ENCODE measurements at places on chromosomes 5 and 9.

GRCh38 chr9:19630760-19631159 lies 158.1 kb downstream of the SLC24A2 start:
- no peak overlapping the region for H3K27ac ChIP-seq
- DNase-seq = no peak
- H3K27me3 ChIP-seq = no peaks in the 10 kb centered on the region
- no peak overlapping the region for H3K4me3 ChIP-seq
- no peaks in the 10 kb centered on the region for H3K36me3 ChIP-seq
- peaks cover 9% of the 10 kb centered on the region for H3K4me1 ChIP-seq

GRCh38 chr9:91836515-91836914 lies 113.5 kb downstream of the ROR2 start:
- DNase-seq = no peak
- no peaks in the 10 kb centered on the region for H3K27me3 ChIP-seq
- peaks cover 36% of the 10 kb centered on the region for H3K4me1 ChIP-seq

- DNase-seq = no peak
- no peak overlapping the region for H3K4me3 ChIP-seq
- no peak overlapping the region for H3K27ac ChIP-seq
- H3K4me1 ChIP-seq = peaks cover 28% of the 10 kb centered on the region
- H3K27me3 ChIP-seq = no peaks in the 10 kb centered on the region
Observed at GRCh38 chr9:14520341-14520740, 172.9 kb downstream of the ZDHHC21 start.

DNA sequence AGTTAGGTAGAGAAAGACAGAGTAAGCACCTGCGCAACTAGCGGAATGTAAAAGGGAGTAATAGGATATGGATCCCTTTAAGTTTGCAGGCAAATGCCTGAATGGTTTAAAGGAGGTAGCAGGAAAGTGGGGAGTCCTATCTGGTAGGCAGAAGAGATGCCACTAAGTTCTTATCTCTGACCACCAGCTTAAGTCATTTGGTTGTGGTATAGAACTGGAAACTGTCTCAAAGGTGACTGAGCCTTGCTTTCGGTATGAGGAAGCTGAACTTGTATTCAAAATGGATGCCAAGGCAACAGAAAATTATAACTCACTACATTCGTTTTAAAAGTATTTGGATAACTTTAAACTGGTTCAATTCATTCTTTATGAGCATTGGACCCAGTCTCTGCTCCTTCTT lies 475.6 kb downstream of the DMRTA1 start:
- no peak overlapping the region for H3K27ac ChIP-seq
- no peak for DNase-seq
- peaks cover 2% of the 10 kb centered on the region for H3K4me1 ChIP-seq
- H3K27me3 ChIP-seq = no peaks in the 10 kb centered on the region

- no peaks in the 10 kb centered on the region for H3K4me1 ChIP-seq
- no peaks in the 10 kb centered on the region for H3K27me3 ChIP-seq
- H3K36me3 ChIP-seq = no peaks in the 10 kb centered on the region
- no peak overlapping the region for H3K27ac ChIP-seq
- H3K4me3 ChIP-seq = no peak overlapping the region
Observed at GRCh38 chr5:122699201-122699600, 75.7 kb upstream of the SNX2 start.

- H3K4me1 ChIP-seq = peaks cover 41% of the 10 kb centered on the region
- peaks cover 7% of the 10 kb centered on the region for H3K27me3 ChIP-seq
- H3K27ac ChIP-seq = no peak overlapping the region
Observed at GRCh38 chr9:76417394-76417793, 23.2 kb upstream of the RFK start.

DNA sequence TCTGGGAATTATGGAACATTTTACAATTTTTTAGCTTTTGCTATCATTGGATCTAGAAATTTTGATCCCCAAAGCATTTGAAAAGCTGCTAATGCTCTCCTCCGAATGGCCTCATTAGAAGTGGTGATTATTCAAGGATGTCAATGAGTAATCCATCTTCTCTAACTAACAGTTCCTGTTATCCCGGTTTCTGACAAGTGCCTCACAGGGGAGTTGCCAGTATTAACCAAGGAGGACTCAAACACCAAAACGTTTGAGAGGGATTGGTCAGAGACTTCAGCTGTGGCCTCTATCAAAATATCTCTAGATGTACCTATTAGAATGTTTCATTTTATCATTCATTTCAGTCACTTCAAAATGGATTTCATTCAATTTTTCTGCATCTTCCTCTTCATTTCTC lies 208.3 kb upstream of the ITGA1 start:
- H3K4me3 ChIP-seq = no peak overlapping the region
- H3K27me3 ChIP-seq = no peaks in the 10 kb centered on the region
- DNase-seq = no peak

- peaks cover 3% of the 10 kb centered on the region for H3K27me3 ChIP-seq
- H3K4me1 ChIP-seq = no peaks in the 10 kb centered on the region
- DNase-seq = peak; percentile 15
- no peak overlapping the region for H3K4me3 ChIP-seq
- no peaks in the 10 kb centered on the region for H3K36me3 ChIP-seq
Observed at GRCh38 chr5:99037668-99038067, 108.9 kb upstream of the CHD1 start.

DNA sequence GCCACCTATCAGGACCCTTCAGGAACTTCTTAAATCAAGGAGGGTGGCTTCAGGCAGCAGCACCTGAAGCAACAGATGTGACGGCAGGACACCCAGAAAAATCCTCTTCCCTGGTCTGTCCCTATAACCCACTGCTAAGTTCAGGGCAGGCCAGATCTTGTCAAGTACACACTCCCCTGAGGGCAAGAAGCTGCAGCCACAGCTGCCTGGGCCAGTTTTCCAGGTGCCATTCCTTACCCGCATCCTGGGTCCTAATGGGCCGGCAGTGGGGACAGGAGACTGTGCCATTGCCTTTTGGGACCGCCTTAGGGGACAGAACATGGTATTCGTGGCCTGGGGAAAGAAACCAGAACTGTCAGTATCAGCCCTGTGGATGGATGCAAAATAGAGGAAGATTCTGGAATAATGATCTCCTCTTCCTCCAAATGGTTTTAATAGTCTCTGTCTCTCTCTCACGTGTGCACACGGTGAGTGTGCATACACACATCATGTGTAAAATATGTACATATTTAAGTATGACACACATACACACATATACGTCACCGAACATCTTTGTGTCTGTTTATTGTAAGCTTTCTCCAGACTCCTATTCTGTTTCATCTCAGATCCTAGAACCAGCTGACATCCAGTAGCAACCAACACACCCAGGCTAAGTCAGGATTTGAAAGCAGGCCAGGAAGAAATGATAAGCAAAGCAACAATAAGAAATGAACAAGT lies 14.0 kb downstream of the ORM2 start:
- H3K27ac ChIP-seq = no peak overlapping the region
- H3K27me3 ChIP-seq = no peaks in the 10 kb centered on the region
- DNase-seq = no peak
- no peak overlapping the region for H3K4me3 ChIP-seq
- H3K4me1 ChIP-seq = peaks cover 4% of the 10 kb centered on the region

DNA sequence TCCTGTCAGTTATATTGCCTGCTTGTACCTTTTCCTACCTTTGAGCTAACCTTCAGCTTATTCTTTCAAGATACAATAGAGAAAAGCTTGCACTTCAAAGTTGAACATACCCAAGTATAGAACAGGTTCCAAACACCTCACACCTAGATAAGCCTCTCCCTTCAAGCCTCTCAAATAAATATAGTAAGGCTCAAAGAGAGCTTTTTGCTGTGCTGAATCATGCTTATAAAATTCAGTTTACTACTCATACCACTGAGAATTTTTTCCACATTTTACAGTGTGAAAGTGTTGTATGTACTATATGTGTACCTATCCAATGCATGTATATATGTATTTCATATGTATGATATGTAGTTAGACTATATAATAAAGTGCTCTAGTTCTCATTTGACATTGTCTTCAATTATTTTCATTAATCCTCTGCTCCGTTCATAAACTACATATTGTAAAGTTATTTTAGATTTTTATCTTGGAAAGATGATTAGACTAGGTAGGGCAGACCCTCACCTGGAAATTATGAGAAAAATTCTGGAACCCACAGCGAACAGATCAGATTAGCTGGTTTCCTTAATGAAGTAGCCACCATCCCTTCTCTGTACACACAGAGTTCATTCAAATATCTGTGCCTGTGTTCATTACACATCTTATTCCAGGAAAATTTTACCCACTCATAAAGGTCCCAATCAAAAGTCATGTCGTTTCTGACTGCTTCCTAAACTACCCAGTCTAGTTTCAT lies 149.2 kb upstream of the RGMB start:
- H3K4me3 ChIP-seq = no peak overlapping the region
- H3K4me1 ChIP-seq = no peaks in the 10 kb centered on the region
- H3K27me3 ChIP-seq = no peaks in the 10 kb centered on the region

DNA sequence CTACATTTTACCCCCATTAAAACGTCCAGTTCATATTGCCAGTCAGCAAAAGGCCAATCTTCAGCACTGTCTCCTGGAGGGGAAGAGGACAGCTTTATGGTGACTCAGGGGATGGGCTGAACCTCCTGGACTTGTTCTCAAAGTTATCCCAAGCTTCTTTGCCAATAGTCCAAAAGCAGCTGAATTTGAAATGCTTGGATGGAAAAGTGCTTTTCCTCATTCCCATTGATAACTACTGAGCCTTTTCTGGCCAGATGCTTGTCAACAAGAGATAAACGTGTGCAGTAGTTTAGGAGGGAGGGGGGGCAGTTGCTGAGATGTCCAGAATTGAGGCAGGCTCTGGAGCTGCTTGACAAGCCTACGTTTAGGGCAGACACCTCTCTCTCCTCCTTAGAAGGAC lies 43.5 kb downstream of the MTX3 start:
- H3K27me3 ChIP-seq = no peaks in the 10 kb centered on the region
- H3K36me3 ChIP-seq = no peaks in the 10 kb centered on the region
- no peak overlapping the region for H3K4me3 ChIP-seq
- no peaks in the 10 kb centered on the region for H3K4me1 ChIP-seq
- H3K27ac ChIP-seq = no peak overlapping the region

DNA sequence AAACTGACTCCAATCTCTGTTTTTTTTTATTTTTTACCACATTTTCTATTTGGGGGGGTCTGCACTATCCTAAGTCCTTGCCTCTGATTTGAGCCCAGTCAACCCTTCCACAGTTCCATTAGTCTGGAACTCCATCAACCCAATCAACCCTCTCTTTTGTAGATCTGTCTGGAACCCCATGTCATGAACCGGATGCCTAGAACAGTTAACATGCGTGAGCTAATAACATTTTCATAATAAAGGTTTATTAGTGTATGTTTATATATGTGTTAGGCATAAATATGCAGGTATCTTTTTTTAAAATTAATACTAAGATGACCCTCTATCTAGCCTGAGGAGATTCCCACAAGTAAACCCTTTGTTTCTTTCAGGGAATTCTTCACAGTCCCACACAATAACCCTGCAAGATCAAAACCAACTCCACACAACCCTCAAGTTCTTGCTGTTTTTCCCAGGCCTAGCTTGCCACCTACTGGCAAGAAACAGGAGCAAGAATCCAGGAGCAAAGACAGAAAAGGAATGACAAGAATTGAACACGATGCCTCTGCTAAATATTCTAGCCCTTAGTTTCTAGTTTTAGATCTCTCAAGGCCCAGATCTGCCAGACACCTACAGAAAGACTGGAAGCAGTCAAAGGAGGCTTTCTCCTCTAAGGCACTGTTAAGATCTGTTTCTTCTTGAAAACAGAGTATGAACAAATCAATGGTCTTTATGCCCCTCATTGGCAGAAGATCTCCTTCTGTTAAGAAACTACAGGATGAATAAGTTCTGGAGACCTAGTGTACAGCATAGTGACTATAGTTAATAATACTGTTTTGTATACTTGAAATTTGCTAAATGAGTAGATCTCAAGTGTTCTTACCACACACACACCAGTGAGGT lies 100.4 kb downstream of the TRIM36 start:
- H3K4me3 ChIP-seq = no peak overlapping the region
- H3K27ac ChIP-seq = no peak overlapping the region
- no peaks in the 10 kb centered on the region for H3K36me3 ChIP-seq
- peak; percentile 46 for DNase-seq

DNA sequence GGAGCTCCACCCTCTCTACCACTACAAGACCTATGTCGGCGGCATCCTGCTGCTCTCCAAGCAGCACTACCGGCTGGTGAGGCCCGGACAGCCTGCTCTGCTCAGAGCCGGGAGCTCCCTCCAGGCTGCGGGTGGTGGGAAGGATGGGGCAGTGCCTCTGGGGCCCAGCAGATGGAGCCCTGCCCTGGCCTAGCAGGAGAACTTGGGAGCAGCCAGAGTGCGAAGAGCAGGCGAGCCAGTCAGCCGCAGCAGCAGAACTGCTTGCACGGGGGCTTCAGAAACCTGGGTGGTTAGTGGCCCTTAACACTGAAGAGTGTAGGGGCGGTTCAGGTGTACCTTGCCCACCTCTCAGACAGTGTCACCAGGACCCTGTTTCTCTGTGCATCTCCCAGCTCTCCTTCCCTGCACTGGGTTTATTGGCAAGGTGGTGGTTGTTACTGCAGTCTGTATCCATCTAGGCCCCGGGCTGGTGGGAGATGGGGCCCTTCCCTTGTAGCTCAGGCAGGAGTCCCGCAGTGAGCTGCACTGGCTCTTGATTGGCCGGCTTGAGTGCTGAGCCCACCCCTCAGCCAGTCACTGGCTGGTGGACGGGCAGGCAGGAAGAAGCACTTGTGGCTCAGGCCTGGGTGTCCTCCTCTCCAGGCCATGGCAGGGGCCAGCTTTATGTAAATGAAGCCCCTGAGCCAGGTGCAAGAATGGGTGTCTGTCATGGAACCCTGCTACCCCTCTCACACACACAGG lies 7.7 kb downstream of the B4GALT7 start:
- peak; percentile 94 for DNase-seq
- H3K27me3 ChIP-seq = no peaks in the 10 kb centered on the region
- no peak overlapping the region for H3K4me3 ChIP-seq
- 0 out of 2 replicates have a peak, but pooled peaks cover 2% of the 10 kb centered on the region for H3K36me3 ChIP-seq

- no peak overlapping the region for H3K4me3 ChIP-seq
- no peak for DNase-seq
- H3K27ac ChIP-seq = no peak overlapping the region
Observed at GRCh38 chr5:65986796-65987195, 60.4 kb downstream of the ERBIN start.

DNA sequence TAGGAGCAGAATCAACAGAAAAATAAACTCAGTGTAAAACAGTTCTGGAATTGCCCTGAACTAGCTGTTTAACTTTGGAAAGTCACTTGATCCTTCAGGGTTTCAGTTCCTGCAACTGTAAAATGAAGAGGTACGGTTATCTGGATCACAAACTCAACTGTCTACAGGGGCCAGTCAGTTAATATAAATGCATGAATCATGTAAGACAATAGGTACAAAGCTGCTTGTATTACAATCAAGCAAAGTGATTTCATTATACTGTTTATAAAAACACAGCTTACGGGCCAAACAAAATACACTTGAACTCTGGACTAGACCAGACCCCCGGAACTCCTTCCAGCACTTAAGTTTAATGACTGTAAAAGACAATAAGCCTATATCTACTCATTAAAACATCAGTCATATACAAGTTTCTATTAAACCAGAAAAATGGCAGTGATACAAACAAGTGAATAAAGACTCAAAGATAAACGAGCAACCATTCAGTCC lies 73.0 kb downstream of the MRPS27 start:
- H3K4me3 ChIP-seq = no peak overlapping the region
- H3K4me1 ChIP-seq = peaks cover 55% of the 10 kb centered on the region
- H3K36me3 ChIP-seq = no peaks in the 10 kb centered on the region
- DNase-seq = no peak
- H3K27ac ChIP-seq = 0 out of 2 replicates have a peak overlapping the region, but pooled peaks have one; percentile 54

- no peak overlapping the region for H3K27ac ChIP-seq
- no peak for DNase-seq
- H3K4me1 ChIP-seq = no peaks in the 10 kb centered on the region
- peaks cover 3% of the 10 kb centered on the region for H3K27me3 ChIP-seq
- no peak overlapping the region for H3K4me3 ChIP-seq
Observed at GRCh38 chr9:134559013-134559412, 82.6 kb upstream of the COL5A1 start.

- H3K36me3 ChIP-seq = peaks cover 26% of the 10 kb centered on the region
- H3K27ac ChIP-seq = no peak overlapping the region
- no peaks in the 10 kb centered on the region for H3K4me1 ChIP-seq
- no peak overlapping the region for H3K4me3 ChIP-seq
- no peak for DNase-seq
Observed at GRCh38 chr5:113548396-113548795, 34.9 kb downstream of the YTHDC2 start.
